Activated CD4-positive, alpha-beta T cell treated with anti-CD3 and anti-CD28 coated beads for 48 hours (primary cell): ENCODE measurements at places on chromosomes 4 and X.

GRCh38 chr4:124199755-124200154 lies 512.8 kb downstream of the ANKRD50 start:
- DNase-seq: no peak

GRCh38 chr4:7787067-7787466 lies 152.6 kb downstream of the AFAP1 start:
- DNase-seq: no peak

- no peak for DNase-seq
These were observed 167.4 kb downstream of the COL4A6 start for GRCh38 chrX:108270739-108271396.

GRCh38 chrX:148500423-148501385 lies at the start of gene AFF2:
TSS of gene AFF2 (plus strand) at chrX:148500617. CDS start at chrX:148501098, 481 bp downstream.
- DNase-seq: peak; percentile 63

DNA sequence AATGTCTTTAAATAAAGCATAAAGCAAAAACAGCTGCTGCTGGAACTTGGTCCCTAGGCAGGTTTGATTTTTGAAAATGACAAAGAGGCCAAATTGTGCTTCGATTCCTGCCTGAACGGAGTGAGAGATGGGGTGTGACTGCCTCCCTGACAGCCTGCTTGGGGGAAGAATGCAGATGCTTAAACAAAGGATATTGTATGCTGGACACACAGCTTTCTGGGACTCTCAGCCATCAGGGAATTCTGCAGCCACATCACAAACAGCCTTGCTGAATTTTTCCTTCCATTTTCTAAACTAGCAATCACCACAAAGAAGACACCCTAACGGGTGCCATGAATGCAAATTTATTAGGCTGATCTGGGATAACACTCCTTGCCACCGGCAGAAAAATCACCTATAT lies 83.9 kb upstream of the CPEB2 start:
- no peak for DNase-seq

GRCh38 chr4:82138374-82138773 lies 235.4 kb downstream of the HNRNPD start:
- peak; percentile 37 for DNase-seq
